IMR-90 (cell line): ENCODE measurements at places on chromosomes 2 and 18. TPM values are rescaled to one million over a fixed set of nuclear protein-coding genes. Genes with fewer than 3 reads are reported as not detected.

DNA sequence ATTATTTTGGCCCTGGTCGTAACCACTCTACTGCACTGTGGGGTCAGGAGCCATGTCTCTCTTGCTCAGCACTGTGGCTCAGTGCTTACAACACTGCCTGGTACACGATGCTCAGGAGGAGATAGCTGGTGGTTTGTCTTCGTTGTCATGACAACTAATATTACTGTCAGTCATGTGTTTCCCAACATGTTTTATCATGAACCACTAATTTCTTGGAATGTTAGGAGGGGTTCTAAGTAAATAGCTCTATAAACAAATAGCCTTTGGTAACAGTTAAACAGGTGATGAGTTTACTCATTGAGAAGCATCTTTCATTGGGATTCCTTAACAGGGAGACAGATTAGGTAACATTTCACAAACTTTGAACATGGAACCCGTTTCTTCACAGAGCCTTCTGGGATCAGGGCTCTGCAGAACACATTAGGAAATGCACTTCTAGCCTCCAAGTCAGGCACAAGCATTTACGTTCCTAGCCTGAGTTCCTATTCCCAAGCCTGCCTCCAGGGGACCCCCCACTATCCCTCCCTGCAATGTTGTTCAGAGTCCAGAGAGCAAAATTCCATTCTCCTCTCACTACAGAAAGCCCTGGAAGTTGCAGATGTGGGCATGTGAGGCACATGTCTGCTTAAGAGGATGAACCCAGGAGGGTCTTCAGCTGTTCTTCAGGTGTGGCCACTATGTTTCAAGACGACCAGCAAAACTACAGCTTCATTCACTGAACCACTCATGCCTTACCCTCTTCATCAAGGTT is 6.4 kb upstream of the RBM44 start:
- peak; percentile 5 for DNase-seq

DNA sequence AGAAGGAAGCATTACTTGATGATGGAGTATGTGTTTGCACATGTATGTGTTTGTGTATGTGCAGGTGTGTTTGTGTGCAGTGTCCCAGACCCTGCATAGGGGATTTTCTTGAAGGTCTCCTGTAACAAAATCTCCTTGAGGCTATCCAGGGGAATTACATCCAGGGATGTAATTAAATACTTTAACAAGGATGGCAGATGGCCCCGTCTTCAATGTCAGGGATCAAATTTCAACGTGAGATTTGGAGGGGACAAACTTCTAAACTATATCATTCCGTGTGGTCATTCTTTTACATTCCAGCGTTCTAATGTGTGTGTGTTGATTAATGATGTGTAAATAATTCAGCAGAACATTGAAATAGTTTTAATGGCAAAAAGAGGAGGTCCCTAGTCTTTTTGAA is 3.3 kb downstream of the UGT1A9 start:
- DNase-seq = no peak

Gene ACOXL
- not detected in 2 replicates for total RNA-seq

Gene MYO3B
- not detected in 2 replicates for total RNA-seq

DNA sequence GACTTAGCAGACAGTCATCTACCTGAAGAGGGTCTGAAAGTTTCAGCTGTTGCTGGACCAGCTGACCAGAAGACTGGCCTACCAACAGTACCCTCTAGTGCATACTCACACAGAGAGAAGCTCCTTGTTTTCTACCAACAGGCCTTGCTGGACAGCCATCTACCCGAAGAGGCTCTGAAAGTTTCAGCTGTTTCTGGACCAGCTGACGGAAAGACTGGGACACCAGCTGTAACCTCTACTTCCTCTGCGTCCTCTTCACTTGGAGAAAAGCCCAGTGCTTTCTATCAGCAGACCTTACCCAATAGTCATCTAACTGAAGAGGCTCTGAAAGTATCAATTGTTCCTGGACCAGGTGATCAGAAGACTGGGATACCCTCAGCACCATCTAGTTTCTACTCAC is 63.2 kb downstream of the ALMS1 start:
- DNase-seq = no peak

DNA sequence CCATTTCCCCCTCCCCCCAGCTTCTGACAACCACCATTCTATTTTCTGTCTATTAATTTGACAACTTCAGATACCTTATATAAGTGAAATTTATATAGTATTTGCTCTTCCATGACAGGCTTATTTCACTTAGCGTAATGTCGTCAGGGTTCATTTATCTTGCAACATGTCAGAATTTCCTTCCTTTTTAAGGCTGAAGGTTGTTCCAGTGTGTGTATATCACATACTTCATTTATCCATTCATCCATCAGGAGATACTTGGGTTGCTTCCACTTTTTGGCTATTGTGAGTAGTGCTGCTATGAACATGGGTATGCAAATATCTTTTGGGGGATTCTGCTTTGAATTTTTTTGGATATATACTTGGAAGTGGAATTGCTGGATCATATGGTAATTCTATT is 7.4 kb downstream of the BCL2L11 start:
- no peak for DNase-seq

- no peak for DNase-seq
These were observed 25.1 kb upstream of the TXNDC2 start for GRCh38 chr18:9860682-9861081.

DNA sequence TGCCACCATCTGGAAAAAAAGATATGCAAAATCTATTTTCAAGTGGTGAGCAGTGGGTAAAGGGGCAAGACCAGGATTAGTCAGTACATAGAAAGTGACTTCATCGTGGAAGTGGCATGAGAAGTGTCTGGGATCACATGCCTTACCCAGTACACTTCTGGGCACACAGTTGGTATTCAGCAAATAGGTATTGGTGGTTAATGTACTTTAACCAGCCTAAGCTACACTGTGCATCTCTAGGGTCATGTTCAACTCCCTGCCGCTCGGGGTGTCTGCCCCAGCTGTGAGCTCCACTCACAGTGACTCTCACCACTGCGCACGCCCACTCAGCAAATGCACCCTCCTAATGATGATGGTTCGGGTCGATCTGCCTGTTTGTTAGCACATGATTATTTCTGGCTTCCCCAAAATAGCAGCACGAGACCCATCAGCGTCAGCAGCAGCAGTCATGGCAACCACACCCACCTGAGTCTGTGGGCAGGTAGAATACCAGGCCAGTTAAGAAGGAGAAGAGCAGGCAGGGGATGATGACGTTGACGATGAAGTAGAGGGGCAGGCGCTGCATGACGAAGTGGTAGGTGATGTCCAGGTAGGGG is 11.1 kb downstream of the CHRNA1 start:
- DNase-seq = no peak

Gene PPP1R1C
- 0.28 and 0.36 TPM in 2 replicates for total RNA-seq

Gene RAPGEF4
- 3.2 and 3.6 TPM in 2 replicates for total RNA-seq

DNA sequence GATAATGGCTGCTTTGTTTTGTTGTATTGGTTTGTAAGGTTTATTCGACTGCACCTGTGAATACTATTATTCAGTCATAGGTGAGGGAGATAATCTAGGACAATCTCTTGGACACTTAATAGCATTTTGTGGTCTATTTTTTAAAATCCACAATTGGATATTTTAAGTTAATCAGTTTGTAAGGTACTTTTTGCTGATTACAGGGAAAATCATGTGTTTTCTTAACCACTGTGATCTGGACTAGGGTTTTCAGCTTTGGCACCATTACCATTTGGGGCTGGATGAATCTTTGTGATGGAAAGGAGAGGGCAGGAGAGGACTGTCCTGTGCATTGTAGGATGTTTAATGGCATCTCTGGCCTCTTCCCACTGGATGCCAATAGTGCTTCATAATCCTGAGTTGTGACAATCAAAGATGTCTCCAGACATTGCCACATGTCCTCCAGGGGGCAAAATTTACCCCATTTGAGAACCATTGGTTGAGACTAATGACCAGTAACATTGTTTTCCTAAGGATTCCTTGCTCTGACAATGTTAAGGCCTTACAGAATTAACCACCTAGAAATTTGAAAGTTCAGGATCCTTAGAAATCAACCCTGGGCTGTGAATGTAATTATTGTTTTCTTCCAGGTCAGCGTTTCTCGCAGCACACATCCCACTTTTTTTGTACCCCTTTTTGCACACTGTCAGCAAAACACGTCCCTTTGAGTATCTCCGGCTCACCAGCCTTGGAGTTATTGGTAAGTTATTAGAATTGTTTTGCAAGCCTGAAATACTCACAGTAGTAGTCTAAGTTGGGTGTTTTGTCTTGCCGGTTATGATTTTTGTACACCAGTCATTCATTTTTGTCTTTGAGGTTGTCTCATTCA is 15.6 kb downstream of the CNOT9 start:
- DNase-seq = no peak

DNA sequence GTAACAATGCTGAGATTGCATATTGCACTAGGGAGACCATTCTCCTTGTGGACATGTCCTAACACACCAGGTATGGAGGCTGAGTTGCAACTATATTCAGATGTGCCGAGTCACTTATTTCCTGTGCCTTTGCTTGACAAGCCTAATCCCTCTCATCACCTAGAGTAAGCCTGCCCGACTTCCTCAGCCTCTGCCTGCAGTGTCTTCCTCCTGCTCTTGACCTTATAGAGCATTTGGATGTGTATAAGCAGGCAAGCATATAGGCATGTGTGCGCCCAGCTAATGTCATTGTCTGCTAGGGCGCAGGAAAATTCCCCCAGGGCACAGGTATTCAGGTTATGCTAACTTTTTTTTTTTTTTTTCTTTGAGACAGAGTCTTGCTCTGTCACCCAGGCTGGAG is 316.9 kb downstream of the CDH2 start:
- no peak for DNase-seq

Gene TWIST2
- total RNA-seq = 9.3 and 14.7 TPM in 2 replicates

Gene QPCT
- total RNA-seq = 2.2 TPM in 2 replicates

DNA sequence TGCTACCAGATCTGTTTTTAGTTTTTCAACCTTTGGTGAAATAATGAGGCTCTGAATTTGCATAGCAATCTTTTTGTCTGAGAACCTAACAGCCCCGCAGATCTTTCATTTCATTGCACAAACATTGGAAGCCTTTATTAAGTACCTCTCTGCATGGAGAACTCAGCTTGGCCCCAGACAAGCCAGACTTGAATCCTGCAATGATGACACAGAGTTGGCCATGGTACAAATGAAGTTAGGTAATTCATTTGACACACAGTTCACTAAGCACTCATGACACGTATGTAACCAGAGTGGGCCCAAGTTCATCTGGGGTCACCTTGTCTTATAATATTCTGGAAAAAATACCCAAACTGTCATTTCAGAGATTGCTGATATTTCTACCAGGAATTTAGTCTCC is 439.1 kb upstream of the ID2 start:
- peak; percentile 53 for DNase-seq

DNA sequence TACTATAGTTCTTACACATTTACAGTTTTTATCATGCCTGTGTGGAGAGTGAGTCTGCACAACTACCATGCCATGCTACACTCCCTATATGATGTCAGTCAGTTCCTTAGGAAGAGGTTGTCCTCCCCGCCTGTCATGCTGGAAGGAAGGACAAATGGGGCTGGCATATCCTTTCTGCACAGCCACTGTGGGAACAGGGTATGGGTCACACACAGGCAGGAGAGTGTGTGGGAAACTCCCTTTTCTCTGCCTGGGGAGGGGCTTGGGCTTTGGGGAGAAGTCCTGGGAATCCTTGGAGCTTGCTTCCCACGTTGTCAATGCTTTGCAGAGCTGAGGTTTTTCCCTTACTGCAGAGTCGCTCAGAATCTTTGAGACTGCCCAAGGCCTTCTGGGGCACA is 232.1 kb downstream of the PRKCE start:
- DNase-seq = no peak
